ENCODE measurements at places on chromosomes 4 and X.

DNA sequence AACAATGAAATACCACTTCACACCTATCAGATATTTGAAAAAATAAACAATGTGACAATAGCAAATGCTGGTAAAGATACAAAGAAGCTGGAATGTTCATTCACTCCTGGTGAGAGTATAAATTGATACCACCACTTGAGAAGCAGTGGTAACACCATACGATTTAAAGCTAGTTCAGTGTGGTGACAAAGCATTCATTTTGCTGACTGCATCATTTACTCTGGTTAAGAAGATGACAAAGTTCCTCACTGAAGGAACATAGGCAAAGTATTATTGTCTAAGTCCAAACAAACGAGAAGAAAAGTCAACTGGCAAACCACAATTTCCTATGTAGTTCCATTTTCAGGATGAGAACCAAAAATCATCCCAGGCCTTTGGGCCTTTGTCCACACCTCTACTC lies 102.5 kb downstream of the GEMIN8 start:
- DNase-seq, result no peak

DNA sequence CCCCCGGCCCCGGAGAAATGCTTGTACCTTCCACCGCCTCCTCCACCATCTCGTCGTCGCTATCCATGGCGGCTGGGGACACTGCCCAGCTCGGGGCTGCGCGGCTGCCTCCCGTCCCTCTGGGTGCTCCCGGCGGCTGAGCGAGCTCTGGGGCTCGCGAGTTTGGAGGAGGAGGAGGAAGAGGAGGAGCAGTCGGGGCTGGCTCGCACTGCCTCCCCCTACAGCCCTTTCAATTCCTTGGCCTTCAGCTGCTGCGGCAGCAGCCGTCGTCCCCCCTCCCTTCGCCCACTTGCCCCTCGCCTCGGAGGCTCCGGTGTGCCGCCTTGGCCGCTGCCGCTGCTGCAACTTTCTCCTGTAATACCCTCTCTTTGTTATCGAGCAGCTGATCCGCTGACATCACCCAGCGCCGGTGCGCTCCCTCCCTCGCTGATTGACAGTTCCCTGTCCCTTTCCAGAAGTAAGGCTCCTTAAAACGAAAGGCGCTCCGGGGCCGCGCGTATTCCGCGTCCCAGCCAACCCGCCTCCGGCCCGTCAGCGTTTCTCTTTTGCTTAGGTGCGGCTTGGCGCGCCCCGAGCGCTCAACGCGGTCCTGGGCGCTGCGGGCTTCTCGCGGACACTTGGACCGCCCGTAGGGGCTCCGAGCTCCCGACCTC lies at the start of gene SETD7:
SETD7 (minus strand) TSS at position 149 of the 653 bp plus-strand sequence; CDS start at position 67, 82 bp downstream.
- DNase-seq, result peak; percentile 74

DNA sequence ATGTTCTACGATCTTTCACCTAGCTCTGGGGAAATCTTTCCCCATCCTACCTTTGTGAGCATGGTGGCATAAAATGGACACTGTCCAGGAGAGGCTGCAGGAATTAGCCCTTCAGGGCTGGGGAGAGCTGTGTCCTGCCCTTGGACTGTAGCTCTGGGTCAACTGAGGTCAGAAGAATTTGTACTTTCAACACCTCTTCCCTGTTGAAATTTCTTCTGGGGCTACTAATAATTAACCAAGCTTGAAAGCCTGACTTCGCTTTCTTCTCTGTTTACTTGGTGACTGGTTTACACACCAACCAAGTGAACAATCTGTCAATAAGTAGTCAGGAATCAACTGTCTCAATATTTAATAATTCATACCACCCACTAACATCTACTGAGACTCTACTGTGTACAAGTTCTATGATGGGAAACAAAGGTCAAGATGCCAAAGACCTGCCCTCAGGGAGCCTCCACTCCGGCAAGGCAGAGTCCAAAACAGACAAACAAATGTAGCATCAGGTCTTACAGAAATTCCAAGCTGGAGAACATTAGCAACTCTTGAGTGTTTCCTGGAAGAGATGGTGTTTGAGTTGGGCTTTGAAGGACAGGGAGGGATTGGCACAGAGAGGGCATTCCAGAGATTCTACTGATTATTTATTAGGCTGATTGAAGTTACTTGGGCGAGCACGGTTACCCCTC lies 113.1 kb downstream of the ENPP6 start:
- no peak for DNase-seq

DNA sequence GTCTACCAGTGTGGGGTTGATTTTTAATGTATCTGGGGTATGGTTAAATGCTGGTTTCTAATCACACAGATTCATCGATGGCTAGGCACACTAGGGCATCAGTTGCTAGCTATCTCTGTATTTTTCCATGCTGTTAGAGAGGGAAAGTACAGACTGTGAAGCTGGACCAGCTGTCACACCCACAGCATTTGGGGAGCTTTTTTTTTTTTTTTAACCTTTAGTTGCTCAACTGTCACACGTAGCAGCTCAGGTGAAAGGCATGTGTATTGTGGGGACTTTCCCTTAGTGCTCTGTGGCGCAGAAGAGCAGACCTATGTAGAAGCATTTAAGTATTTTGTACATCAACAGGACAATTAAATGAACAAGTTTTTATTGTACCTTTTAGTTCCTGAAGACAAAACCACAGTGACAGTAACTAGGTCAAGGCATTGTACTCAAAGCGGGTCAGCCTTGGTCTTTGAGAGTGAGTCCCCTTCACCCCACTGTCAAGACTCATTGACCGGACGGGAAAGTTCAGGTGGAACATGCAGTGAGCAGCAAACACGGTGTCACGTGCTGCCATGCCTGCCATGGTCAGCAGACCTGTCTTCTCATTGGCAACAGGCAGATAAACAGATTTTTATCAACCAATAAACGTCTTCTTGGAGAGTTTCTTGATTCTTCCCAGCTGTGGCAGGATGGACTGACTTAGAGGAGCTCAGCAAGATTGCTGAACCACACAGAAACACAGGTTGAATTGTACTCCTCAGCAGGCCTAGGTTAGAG lies 65.3 kb downstream of the CASP3 start:
- peak; percentile 37 for DNase-seq

GRCh38 chr4:23298371-23298770 lies 591.5 kb downstream of the PPARGC1A start:
- DNase-seq, result no peak

- DNase-seq, result no peak
These were observed 35.5 kb upstream of the GPC3 start for GRCh38 chrX:134020910-134021309.

GRCh38 chr4:127558489-127559407 lies 74.0 kb upstream of the INTU start:
- no peak for DNase-seq

DNA sequence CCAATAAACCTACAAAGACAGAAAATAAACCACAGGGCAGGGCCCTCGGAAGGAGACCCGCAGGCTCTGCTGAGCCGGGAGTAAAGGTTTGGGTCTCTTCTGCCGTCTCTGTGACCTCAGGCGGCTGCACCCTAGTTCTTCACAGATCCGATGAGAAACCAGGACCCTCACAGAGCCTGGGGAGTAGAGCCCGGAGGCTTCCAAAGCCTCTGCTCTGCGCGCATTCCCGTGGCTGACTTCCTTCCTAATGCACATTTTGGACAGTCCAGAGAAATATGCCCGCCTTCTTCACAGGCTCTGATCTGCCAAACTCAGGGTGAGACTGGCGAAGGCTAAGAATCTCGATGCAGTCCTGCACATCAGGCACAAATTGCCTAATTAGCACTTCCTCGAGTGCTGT lies 245.5 kb downstream of the EVC2 start:
- DNase-seq, result no peak

- no peak for DNase-seq
These were observed 93.2 kb downstream of the SCD5 start for GRCh38 chr4:82705169-82705927.

GRCh38 chr4:169484485-169484884 lies 127.9 kb downstream of the NEK1 start:
- no peak for DNase-seq

DNA sequence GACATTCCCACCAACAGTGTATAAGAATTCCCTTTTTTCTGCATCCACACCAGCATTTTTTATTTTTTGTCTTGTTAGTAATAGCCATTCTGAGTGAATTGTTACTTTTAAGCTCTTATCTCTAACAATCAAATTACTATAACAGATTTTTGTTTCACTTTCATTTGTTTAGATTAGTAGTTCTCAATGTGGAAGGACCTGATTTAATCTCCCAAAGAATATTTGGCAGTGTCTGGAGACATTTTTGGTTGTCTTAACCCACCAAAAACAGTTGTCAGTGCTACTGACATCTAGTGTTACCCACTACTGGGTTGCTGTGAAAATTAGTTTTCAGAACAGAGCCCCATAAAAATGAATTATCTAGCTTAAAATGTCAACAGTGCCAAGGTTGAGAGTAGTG lies 37.9 kb downstream of the RUFY3 start:
- DNase-seq, result no peak

All from stimulated activated CD4-positive, alpha-beta T cell treated with anti-CD3 and anti-CD28 coated beads, Interleukin-15, amount 100 ng/mL, for 24 hours (primary cell).